ENCODE measurements at places on chromosomes 7 and 10.

- H3K27me3 ChIP-seq = no peaks in the 10 kb centered on the region
- H3K4me3 ChIP-seq = no peak overlapping the region
- no peaks in the 10 kb centered on the region for H3K36me3 ChIP-seq
- DNase-seq = no peak
Observed at GRCh38 chr10:131726076-131726880, 174.5 kb upstream of the PPP2R2D start.

- no peak overlapping the region for H3K4me3 ChIP-seq
- DNase-seq = no peak
Observed at GRCh38 chr10:112136486-112137153, 46.9 kb downstream of the GPAM start.

- H3K4me3 ChIP-seq = no peak overlapping the region
- H3K27me3 ChIP-seq = no peaks in the 10 kb centered on the region
- peaks cover 3% of the 10 kb centered on the region for H3K36me3 ChIP-seq
- no peak for DNase-seq
Observed at GRCh38 chr7:77606562-77606961, 69.5 kb downstream of the PTPN12 start.

DNA sequence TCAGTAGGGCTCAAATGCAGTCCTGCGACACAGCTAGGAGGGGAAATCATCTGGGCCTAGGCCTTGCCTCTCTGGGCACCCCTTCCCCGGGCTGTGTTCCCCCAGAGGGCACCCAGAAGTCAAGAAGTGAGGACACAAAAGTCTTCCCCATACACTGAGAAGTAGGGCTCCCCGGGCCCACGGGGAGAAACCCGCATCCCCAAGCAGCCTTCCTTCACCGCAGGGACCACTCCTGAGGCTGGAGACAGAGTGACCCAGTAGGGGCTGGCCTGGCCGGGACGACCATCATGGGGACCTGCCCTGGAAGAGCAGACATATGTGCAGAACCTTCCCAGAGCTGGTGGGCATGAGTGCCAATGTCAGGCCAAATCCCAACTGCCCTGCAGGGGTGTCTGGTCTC is 163.5 kb downstream of the GFRA1 start:
- H3K36me3 ChIP-seq = no peaks in the 10 kb centered on the region
- no peaks in the 10 kb centered on the region for H3K27me3 ChIP-seq
- DNase-seq = no peak
- no peak overlapping the region for H3K27ac ChIP-seq
- H3K4me1 ChIP-seq = no peaks in the 10 kb centered on the region

DNA sequence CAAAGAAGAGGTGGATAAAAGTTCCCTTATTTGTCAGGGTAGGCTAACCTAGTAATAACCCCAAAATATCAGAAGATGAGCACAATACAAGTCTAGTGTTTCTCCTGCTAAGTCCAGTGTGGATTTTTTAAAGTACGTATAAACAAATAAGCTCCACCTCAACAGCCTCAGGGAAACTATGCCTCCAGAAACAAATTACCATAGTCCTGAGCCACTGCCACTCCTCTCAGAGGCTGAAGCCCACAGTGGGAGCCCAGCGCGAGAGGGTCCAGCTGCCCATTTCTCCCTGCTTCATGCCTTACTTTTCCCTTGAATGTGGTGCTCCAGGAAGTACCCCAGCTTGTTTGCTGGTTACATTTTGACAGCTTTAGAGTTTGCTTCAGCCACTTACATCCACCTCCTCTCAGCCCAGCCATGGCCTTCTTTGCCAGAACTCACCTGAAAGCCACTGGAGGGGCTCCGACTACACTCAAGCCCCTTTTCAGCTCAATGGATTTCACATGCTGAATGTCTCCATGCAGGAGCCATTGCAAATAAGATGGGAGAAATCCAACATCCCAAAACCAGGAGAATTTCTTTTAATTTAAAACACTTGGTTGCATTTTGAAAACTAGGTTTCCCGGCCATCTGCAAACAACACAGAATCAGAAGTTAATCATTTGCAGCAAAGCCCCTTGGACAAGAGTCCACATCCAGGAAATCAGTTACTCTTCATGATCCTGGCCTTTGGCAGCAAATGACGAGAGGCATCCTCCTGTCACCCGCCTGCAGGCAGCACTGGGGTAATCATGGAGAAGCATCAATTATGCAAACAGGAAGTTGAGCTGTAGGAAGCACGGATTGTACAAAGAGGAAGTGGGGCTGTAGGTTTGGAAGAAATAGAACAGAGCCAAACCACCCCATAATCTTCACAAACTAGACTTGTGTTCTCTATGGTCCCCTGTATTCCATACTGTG is 138.1 kb downstream of the HERPUD2 start:
- no peak overlapping the region for H3K4me3 ChIP-seq
- no peaks in the 10 kb centered on the region for H3K27me3 ChIP-seq
- H3K27ac ChIP-seq = no peak overlapping the region
- no peaks in the 10 kb centered on the region for H3K4me1 ChIP-seq

DNA sequence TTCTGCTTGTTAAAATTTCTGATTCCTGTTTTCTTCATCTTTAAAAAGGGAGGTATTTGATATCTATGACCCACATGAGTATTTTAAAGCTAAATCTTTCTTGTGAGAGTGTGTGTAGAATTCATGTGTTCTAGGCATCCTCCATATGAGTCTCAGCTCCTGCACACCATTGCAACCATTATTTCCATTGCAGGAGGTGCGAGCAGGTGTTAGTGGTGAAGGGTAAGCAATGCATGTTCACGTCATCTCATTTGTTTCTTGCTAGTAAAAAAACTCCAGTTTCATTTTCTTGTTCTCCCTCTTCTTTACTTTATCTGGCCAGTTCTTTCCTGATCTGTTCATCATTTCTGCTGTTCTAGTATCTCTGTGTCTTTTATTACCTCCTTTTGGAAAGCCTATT is 100.5 kb downstream of the ADRA2A start:
- H3K27ac ChIP-seq = no peak overlapping the region
- H3K36me3 ChIP-seq = no peaks in the 10 kb centered on the region

DNA sequence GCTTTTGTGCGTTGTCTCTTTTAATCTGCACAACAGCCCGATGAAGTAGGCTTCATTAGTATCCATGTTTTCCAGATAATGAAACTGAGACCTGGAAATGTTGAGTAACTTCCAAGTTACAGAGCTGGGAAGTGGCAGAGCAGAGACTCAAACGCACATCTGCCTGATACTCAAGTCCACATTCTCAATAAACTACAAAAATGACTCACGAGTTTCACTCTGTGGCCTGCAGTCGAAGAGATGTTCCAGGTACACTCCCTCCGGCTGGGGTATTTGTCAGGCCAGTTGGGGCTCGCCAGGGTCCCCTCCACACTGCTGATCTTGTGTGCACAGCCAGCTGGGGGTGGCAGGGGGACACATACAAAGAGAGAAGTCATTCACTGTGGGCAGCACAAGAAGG is 17.7 kb upstream of the OPALIN start:
- H3K27me3 ChIP-seq = no peaks in the 10 kb centered on the region
- H3K36me3 ChIP-seq = no peaks in the 10 kb centered on the region
- no peak for DNase-seq

DNA sequence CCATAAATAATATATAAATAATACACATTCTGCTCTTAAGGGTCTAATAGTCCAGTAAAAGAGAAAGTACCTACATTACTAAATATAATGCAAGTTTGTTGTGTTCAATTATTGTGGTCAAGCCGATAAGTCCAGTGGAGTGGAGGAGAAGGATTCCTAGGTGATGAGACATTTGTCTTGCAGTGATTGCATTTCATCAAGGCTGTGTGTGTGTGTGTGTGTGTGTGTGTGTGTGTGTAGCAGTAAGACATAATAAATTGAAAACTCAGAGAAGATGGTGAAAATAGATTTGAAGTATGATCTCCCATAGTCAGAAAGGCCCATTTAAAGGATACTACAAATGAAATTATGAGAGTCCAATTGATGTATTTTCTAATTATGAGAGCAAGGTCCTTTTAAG is 192.5 kb upstream of the SEMA3C start:
- no peaks in the 10 kb centered on the region for H3K4me1 ChIP-seq
- H3K27ac ChIP-seq = no peak overlapping the region
- H3K27me3 ChIP-seq = no peaks in the 10 kb centered on the region
- no peak for DNase-seq

DNA sequence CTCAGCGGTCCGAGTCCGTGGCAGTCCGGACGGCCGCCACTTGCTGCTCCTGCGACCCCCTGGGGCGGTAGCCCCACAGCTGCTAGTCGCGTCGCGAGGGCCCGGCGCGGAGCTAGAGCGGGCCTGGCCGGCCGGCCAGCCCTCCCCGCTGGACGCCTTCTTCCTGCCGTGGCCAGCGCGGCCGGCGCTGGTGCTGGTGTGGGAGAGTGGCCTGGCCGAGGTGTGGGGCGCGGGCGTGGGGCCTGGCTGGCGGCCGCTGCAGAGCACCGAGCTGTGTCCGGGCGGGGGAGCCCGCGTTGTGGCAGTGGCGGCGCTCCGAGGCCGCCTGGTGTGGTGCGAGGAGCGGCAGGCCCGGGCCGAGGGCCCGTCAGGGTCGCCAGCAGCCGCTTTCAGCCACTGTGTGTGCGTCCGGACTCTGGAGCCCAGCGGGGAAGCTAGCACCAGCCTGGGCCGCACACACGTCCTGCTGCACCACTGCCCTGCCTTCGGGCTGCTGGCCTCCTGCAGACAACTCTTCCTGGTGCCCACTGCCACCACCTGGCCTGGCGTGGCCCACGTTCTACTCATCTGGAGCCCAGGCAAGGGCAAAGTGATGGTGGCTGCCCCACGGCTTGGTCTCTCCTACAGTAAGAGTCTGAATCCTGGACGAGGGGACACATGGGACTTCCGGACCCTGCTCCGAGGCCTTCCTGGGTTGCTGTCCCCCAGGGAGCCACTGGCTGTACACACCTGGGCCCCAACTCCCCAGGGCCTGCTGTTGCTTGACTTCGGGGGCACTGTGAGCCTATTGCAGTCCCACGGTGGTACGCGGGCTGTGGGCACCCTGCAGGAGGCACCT is 631 bp downstream of the HPS6 start:
- H3K4me3 ChIP-seq = peak overlapping the region; percentile 80
- H3K4me1 ChIP-seq = peaks cover 3% of the 10 kb centered on the region
- DNase-seq = no peak
- no peaks in the 10 kb centered on the region for H3K27me3 ChIP-seq
- H3K27ac ChIP-seq = no peak overlapping the region
- H3K36me3 ChIP-seq = peaks cover 4% of the 10 kb centered on the region

GRCh38 chr10:117364110-117364960 is 10.9 kb downstream of the PDZD8 start:
- no peaks in the 10 kb centered on the region for H3K36me3 ChIP-seq
- no peaks in the 10 kb centered on the region for H3K27me3 ChIP-seq
- H3K27ac ChIP-seq = no peak overlapping the region
- H3K4me3 ChIP-seq = no peak overlapping the region
- DNase-seq = no peak

DNA sequence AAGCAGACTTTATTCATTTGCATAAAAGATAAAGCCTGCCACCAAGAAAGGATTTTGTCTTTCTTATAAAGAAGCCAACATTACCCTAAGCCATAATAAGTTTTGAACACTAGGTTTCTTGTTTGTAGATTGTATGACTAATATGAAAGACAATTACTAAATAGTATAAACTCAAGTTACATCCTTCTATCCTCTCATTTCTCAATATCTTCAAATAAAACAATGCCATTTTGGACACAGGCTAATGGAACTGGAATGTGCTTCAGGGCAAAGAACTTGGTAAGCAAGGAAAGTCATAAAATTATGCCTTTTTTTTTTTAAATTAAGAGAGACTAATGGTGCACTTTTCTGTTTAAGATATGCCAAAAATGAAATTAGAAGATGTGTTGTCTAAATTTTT is 137.7 kb downstream of the DKK1 start:
- H3K36me3 ChIP-seq = no peaks in the 10 kb centered on the region
- H3K4me1 ChIP-seq = no peaks in the 10 kb centered on the region
- DNase-seq = no peak
- no peaks in the 10 kb centered on the region for H3K27me3 ChIP-seq
- no peak overlapping the region for H3K4me3 ChIP-seq

DNA sequence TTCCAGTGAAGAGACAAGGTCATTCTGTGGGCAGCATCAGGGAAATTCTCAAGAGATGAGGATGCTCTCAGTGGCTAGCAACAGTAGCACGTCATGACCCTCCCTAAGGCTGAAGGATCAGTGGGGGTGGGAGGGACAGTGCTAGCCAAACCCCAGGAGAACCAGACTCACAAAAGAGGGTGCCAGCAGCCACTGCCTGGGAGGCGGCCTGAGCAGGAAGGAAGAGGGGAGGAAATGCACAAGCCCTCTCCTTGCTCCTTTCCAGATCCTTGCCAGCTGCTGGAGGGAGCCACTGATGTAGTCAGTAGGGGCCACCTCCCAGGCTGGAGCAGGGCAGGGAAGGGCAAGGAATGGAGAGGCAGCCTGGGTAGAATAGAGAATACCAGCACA is 302.7 kb downstream of the RPS24 start:
- no peaks in the 10 kb centered on the region for H3K27me3 ChIP-seq
- no peak overlapping the region for H3K4me3 ChIP-seq
- H3K4me1 ChIP-seq = 0 out of 2 replicates have a peak, but pooled peaks cover 2% of the 10 kb centered on the region
- no peak for DNase-seq

GRCh38 chr10:43960981-43961380 is 312.3 kb upstream of the ZNF32 start:
- no peaks in the 10 kb centered on the region for H3K27me3 ChIP-seq
- H3K4me3 ChIP-seq = no peak overlapping the region
- no peaks in the 10 kb centered on the region for H3K4me1 ChIP-seq
- no peak overlapping the region for H3K27ac ChIP-seq
- DNase-seq = no peak

- H3K36me3 ChIP-seq = no peaks in the 10 kb centered on the region
- H3K4me1 ChIP-seq = no peaks in the 10 kb centered on the region
- H3K27ac ChIP-seq = no peak overlapping the region
- H3K27me3 ChIP-seq = no peaks in the 10 kb centered on the region
- no peak for DNase-seq
- H3K4me3 ChIP-seq = no peak overlapping the region
Observed at GRCh38 chr10:78215645-78216044, 182.0 kb downstream of the RPS24 start.

DNA sequence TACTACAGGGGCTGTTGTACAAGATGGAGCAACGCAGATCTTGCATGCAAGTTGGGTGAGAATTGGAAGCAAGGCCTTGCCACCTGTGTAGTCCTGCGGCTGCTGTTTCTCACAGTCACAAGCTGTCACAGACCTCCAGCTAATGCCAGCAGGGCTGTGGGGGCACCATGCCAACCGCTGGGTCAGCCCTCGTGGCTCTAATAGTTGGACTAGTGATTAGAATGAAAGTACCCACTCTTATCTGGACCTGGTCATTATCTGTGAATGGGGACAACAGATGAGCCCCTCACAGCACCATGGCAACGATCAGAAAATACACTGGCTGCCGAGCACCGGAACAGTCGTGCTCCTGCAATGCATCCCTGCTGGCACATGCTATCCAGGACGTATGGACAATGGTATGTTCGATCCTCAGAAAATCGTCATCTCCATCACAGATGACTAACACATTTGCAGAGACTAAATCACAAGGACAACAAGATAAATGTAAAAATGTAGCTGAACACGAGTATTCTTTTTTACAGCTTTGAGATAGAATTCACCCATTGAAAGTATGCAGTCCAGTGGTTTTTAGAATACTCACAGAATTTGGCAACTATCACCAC is 80.4 kb upstream of the CALN1 start:
- no peaks in the 10 kb centered on the region for H3K36me3 ChIP-seq
- H3K27me3 ChIP-seq = no peaks in the 10 kb centered on the region
- H3K27ac ChIP-seq = no peak overlapping the region
- no peak for DNase-seq
- no peaks in the 10 kb centered on the region for H3K4me1 ChIP-seq

Measured in iPS DF 6.9 (cell line).